ENCODE measurements at places on chromosomes 7 and 10. TPM values are rescaled to one million over a fixed set of nuclear protein-coding genes. Genes with fewer than 3 reads are reported as not detected.

GRCh38 chr10:119602241-119603095, 5.7 kb upstream of the TIAL1 start:
- DNase-seq: no peak

GRCh38 chr10:113452146-113452845, 100.6 kb upstream of the HABP2 start:
- no peak for DNase-seq

The MRLN gene
- not detected for total RNA-seq

DNA sequence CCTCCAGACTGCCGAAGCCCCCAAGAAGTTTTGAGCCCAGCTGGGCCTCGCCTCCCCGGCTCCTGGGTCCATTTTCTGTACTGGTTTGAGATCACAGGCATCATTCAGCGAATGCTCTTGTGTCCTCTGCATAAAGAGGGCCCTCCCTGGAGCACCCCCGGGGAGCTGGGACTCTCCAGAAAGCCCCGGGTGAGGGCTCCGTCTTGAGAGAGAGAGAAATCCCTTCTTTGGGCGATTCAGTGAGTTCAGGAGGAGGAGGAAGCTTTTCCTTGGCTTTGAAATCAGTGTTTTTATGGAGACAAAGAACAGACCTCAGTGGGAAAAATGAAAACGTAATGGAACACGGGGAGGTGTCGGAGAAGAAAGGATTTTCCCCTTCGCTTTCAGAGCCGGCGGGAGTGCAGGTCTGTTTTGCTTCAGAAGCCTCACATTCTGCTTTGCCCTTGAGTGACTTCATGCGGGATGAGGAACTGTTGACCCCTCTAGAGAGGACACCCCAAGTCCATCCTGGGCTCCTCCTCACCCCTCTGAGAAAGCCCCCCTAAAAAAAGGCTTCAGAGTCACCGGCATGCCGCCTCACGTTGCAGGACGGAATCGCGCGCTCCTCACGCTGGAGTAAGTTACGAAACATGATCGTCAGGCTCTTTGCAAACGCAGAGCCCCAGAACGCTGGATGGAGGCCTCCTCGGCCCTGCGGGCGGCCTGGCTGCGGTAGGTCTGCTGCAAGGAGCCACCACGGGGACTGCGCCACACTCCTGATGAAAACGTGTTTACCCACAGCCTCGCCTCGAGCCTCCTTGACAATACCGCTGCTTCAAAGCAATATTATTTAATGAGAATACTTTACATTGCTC, 8.5 kb upstream of the AP5Z1 start:
- no peak for DNase-seq

- no peak for DNase-seq
These were observed 110.1 kb downstream of the JAZF1 start for GRCh38 chr7:28070297-28071055.

DNA sequence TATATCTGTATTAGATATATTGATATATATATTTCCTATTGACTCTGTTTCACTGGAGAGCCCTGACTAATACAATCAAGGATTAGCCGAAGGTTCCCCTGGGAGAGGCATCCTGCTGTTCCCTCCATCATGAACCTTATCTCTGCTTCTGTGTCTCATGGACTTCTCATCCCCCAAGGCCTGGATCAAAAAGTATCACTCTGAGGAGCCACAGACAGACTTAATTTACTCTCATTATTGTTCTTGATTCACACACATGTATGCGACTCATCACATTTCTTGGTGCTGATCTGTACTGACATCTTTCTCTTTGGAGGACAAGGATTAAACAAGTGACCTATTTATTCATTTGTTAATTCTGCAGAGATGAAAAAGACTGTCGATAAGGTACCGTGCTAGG, 550.2 kb downstream of the KCNMA1 start:
- no peak for DNase-seq

- DNase-seq: no peak
These were observed 46.9 kb downstream of the SLIT1 start for GRCh38 chr10:97138846-97139245.

- no peak for DNase-seq
These were observed 21.6 kb downstream of the KCNH2 start for GRCh38 chr7:150956395-150957132.

GRCh38 chr7:120916121-120916520, 34.5 kb upstream of the ING3 start:
- no peak for DNase-seq

GRCh38 chr10:48667960-48668590, 16.6 kb upstream of the WDFY4 start:
- no peak for DNase-seq

GRCh38 chr7:149823631-149824199, 14.5 kb upstream of the ZNF862 start:
- no peak for DNase-seq

Measured in breast epithelium (tissue), 4 donors.